ENCODE measurements at places on chromosomes 1 and 21.

DNA sequence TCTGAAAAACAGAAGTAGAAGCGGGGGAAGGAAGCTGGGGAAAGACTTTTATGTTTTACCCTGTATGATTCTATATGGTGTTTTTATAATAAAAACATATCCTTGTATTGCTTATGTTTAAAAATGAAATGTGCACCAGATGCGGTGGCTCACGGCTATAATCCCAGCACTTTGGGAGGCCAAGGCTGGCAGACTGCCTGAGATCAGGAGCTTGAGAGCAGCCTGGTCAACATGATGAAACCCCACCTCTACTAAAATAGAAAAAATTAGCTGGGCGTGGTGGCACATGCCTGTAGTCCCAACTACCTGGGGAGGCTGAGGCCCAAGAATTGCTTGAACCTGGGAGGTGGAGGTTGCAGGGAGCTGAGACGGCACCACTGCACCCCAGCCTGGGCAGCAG is 155.4 kb downstream of the SMYD3 start:
- no peak for DNase-seq

DNA sequence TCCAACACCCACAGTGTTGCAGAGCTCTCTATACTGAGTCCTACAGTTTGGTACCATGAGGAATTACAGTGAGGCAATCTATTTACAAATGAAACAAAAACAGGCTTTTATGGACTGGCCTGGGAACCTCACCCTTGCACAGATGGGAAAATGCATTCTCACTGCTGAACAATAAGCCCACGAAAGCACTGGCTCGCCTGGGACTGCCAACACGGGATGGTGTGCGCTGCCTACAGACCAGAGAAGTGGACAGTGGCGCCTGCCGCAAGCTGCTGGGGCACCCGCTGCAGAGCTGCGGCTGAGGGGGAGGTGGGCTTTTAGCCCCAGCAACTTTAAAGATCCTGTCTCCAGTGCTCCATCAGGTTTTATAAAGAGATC is 28.5 kb upstream of the ABCG1 start:
- DNase-seq = no peak

GRCh38 chr1:226657895-226658545 is 81.1 kb downstream of the ITPKB start:
- no peak for DNase-seq

DNA sequence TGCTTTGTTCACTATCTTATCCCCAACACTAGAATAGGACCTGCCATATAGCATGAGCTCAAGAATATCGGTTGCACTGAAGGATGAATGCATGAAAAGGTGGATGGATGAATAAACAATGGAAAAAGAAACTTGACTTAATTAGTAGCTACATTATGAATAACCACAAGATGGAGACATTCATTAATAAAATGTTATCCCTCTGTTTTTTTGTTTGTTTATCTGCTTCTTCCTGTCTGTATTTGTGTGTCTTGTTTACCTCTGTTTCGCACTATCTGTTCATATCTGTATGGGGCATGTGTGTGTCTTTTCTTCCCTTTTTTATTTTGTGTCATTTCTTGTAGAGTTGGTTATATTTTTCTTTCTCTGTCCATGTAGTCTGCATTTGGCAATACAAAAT is 1.1 kb upstream of the OR14I1 start:
- DNase-seq = no peak

- DNase-seq = no peak
Observed at GRCh38 chr1:241417258-241417657, 60.3 kb upstream of the RGS7 start.

- DNase-seq = no peak
Observed at GRCh38 chr1:241376701-241377100, 19.7 kb upstream of the RGS7 start.

DNA sequence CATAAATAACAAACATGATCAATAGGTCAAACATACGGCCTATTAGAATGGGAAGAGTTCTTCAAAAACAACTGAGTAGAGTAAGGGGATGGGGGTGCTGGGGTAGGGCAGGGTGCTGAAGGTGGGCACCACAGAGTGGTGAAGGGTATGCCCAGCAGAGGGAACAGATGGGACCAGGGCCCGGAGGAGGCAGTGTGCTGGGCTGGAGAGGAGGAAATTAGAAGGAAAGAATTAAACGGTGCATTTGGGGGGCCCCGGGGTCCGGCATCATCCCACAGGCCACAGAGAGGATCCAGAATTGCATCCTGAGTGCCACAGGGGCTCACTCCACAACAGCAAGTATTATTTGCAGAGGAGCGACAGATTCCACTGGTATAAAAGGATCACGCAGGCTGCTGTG is 94.5 kb downstream of the GLIS1 start:
- no peak for DNase-seq

- DNase-seq = no peak
Observed at GRCh38 chr1:198056255-198056654, 100.5 kb upstream of the NEK7 start.

- DNase-seq = no peak
Observed at GRCh38 chr1:6002714-6003501, 10.7 kb upstream of the NPHP4 start.

DNA sequence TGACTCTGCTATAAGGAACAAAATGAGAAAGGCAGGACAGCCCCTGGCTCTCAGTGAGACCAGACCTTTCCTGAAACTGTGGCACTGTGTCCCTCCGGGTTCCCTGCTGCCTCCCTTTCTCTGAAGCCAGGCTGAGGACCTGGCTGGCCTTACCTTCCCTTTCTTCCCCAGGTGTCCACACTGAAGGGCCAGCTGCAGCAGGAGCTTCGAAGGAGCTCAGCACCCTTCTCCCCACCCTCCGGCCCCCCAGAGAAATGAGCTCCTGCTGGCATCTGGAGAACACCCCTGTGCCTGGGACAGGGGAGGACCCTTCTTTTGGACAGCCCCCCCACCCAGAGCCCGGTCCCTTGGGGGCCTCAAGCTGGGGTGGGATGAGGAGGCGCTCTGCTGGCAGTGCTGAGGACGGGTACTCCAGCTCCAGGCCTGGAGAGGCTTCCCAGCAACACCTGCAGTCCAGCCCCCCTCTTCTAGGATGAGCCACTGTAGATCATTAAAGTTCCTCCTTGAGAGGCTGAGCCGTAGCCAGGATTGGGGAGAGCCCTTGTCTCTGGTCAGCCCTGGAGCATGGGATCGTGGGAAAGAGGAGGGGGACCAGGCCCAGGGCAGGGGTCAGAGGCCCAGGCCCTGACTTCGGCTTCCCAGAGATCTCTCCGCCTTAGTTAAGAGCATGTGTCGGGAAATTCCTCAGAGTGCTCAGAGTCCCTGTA is 8.1 kb downstream of the MFAP2 start:
- DNase-seq = no peak

DNA sequence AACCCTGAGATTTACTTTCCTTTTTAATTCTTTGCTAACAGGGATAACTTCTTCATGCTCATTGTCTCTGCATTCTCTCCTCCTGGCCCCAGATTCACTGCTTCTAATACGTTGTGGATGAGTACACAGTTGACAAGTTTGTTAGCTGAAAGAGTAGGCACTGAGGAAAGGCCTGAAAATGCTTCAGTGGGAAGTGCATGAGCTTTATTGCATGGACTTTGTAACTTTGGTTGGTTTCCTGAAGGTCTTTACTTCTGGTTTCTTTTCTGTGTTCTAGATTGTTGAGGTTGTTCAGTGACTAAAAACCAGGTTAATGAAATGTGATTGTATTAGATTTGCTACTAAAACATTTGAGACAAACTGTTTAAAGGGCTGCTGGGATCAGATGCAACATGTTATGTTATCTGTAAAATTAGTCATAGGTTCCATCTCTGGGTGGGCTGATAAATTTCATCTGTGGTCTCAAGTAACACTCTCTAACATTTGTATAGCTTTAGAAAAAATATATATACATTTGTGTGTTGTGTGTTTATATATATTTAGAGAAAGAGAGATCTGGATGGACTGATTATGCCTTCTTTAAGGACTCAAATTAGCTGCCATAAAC is 19.1 kb downstream of the LRIG2 start:
- no peak for DNase-seq

GRCh38 chr1:33863779-33864178 is at the start of gene HMGB4:
TSS of gene HMGB4 (plus strand) at chr1:33864079. CDS start at chr1:33864192, 113 bp downstream.
- no peak for DNase-seq

GRCh38 chr1:55695552-55695951 is 480.4 kb upstream of the USP24 start:
- DNase-seq = no peak

- DNase-seq = no peak
Observed at GRCh38 chr1:204150702-204151551, 917 bp downstream of the ETNK2 start.

GRCh38 chr1:38746941-38747600 is 112.5 kb downstream of the RRAGC start:
- DNase-seq = no peak

DNA sequence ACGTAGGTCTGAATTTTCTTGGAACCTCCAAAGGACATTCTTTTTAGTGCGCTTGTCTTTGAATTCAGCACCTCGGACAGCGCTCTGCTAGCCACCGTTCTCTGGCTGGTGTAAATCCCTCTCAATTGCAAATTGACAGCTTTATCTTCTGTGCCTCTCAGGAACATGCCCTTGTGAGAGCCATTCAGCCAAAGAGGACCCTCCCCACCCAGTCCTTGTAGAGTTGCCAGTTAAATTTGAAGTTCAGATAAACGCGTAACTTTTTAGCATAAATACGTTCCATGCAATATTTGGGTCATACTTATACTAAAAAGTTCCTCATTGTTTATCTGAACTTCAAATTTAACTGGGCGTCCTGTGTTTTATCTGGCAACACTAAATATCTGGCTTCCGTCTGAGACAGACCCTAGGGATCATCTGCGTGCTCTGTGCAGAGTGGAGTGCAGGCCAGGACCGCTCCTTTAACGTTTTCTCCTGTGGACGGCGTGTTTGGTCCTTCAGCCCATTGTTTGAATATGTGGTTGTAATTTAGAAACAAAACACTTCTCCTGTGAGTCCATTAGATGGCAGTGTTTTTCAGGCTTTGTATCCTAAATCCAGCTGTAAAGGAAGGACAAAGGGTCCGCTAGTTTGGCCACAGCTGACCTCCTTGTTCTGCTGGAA is 7.0 kb downstream of the KCNAB2 start:
- DNase-seq = peak; percentile 77

DNA sequence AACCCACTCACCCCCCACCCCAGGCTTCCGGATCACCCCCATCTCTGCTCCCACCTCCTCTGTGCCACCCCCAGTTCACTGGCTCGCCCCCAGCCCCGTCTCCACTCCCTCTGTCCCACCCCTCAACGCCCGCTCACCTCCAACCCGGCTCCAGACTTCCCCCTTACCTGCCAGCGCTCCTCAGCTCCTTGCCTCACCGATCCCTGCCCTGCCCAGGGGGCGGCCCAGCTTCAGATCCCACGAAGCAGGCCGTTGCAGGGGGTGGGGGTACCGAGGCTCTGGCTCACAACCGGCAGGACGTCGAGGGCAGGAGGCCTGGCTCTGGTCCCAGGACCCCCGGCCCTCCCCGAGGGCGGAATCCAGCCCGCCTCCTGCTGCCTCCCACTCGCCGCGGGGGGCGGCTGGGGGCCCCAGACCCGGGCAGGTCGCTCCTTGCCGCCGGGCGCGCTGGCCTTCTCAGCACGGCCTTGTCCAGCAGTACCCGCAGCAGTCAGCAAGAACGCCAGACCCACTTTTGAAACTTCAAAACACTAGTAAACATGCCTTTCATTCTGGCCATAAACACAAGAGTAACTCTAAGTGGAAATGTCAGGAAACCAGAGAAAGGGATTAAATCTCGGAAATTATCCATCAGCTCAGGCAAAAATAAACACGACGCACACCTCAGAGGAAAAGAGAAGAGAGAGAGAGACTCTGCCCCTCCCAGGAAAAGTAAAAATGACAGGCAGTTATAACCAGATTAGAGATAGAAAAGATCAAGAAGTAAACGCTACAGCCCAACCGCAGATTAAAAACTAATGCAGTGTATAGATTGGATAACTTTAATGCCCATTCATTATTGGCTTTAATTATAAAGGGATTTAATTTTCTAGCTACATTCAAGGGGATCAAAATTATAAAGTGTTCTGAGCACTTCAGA is 1.0 kb upstream of the FAM89A start:
- DNase-seq = no peak

- DNase-seq = no peak
Observed at GRCh38 chr1:241808265-241808664, 39.7 kb upstream of the EXO1 start.

DNA sequence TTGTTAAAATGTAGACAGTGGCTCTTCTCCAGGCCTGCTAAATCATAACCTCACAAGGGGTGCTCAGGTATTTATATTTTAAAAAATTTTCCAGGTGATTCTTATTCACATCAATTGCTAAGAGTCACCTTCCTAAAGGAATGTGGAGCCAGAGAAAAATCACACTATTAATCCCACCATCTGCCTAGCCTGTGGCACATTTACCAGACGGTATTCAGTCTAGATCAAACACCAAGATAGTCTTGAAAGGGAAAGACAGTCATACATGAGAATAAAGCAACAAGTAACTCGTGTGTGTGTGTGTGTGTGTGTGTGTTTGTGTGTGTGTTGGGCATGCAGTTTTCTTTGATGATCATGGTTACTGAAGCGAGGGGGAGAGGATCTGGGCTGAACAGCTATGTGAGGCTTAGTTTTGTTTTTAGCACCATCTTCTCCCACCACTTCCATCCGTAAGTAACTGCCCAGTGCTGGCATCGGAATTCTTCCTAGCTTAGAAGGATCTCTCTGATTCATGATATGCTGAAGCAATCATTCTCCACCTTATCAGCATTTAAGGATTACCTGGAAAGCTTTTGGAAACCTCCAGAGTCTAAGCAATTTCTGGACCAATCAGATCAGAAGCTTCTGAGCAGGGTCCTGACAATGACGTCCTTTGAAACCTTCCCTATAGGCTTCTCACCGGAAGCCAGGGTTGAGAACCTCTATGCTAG is 2.4 kb upstream of the DPT start:
- no peak for DNase-seq

DNA sequence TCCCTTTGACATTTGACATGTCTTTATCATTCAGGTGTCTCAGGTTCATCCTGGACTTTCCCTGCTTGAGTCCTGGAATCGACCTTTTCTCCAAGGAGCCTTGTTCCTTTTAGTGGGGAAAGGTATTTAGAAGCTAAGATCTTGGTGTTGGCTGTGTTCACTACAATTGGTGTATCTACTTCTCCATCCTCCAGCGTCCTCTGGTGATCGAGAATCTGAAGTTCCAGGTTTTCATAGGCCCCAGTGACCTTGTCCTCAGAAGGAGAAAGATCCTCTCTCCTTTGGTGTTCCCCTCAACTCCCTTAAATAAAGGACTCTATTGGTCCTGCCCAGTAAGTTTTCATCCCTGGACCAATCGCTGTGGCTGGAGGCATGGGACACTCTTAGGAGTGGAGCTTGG is 22.1 kb downstream of the MROH7 start:
- no peak for DNase-seq

DNA sequence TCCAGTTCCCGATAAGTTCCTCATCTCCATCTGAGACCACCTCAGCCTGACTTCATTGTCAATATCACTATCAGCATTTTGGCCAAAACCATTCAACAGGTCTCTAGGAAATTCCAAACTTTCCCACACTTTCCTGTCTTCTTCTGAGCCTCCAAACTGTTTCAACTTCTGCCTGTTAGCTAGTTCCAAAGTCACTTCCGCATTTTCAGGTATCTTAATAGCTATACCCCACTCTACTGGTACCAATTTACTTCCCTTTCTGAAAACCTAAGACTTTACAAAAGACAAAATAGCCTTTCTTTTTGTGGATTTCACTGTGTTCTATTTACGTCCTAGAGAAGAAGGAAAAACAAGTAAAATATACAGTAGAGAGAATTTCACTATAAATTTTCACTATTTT is 147.0 kb upstream of the FMN2 start:
- no peak for DNase-seq

- DNase-seq = no peak
Observed at GRCh38 chr1:116671912-116672311, 4.4 kb upstream of the IGSF3 start.

- DNase-seq = no peak
Observed at GRCh38 chr21:42079939-42080787, 9.0 kb downstream of the UMODL1 start.

Measured in HAP-1 (cell line).